ENCODE measurements at places on chromosomes 6 and 20. TPM values are rescaled to one million over a fixed set of nuclear protein-coding genes. Genes with fewer than 3 reads are reported as not detected.

- peaks cover 5% of the 10 kb centered on the region for H3K4me1 ChIP-seq
- H3K27me3 ChIP-seq, result no peaks in the 10 kb centered on the region
- DNase-seq, result no peak
Observed at GRCh38 chr6:137784583-137784982, 82.5 kb upstream of the TNFAIP3 start.

DNA sequence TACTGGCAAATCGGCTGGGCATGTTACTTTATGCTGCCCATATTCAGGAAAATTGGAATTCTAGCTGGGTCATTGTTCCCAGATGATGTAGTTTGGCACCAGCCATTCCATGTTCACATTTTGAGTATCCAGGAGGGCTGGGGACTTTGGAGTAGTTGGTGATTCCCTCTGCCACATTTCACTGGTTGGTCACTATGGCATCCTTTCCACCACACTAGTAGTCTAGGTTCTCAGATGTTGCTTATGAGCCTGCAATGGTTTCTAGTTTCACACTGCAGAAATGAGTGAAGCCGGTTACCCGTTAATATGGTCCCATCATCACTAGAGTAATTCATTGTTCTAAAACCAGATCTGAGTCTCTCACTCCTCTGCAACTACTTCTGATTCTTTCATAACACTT lies 4.6 kb downstream of the PTPN1 start:
- no peak for DNase-seq
- H3K27ac ChIP-seq, result peak overlapping the region; percentile 70
- peaks cover 85% of the 10 kb centered on the region for H3K4me1 ChIP-seq
- H3K4me3 ChIP-seq, result peak overlapping the region; percentile 18

DNA sequence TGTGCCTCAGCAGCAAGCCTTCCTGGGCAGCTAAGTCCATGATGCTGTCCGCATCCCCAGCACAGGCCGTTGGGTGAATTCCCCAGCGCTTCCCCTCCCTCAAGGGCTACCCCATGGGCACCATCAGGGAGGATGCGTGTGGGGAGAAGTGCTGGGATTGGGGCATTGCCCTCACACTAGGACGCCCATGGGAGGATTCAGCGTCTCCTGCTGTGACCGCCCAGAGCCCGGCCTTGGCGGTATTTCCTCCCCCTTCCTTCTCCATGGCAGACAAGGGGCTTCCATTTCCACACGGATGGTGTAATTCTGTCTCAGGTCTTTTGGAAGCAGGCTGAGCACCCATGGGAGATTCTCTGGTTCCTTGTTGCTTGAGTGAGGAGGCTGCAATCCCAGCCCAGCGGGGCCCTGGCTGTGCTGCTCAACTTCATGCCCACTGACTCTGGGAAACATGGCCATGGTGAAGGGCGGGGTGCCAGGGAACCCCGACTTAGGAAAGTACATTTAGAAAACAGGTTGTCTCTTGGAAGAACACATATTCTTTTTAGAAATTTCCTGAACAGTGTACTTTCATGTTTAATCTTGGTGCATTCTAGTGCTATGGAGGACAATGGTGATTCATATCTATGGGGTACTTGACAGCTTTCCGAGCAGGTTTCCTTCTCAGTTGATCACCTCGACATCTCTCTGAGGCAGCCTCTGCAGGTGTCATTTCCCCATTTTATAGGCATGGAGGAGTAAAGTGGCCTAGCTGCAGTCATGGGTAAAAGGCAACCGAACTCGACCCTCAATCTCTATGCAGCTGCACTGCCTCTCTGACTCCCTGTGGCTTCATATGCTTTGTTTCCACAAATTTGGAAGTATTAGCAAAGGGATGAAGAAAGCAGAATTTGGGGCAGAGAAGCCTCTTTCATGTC lies 178.2 kb upstream of the CST7 start:
- H3K27ac ChIP-seq, result no peak overlapping the region
- no peak overlapping the region for H3K4me3 ChIP-seq

GRCh38 chr6:125213939-125214338 lies 60.4 kb downstream of the TPD52L1 start:
- no peak overlapping the region for H3K27ac ChIP-seq
- no peaks in the 10 kb centered on the region for H3K36me3 ChIP-seq
- H3K27me3 ChIP-seq, result peaks cover 8% of the 10 kb centered on the region
- no peak overlapping the region for H3K4me3 ChIP-seq
- no peaks in the 10 kb centered on the region for H3K4me1 ChIP-seq
- no peak for DNase-seq

DNA sequence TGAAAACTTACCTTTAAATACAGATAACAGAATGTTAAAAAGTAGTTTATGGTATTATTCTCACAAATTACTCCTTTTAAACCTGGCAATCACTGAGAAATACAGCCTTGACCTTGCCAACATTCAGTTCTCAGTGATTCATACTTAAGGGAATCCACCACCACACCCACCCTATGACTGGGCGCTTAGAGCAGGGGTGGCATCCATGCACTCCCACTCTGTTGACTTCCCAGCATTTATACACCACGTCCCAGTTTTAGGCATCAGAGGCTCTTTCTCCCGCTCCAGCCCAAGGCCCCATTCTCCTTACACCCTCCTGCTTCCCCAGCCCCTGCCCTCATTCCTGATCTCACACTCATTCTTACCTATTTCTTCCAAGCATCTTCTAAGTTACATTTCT lies 16.3 kb downstream of the TRAF3IP2 start:
- H3K4me3 ChIP-seq, result no peak overlapping the region
- H3K4me1 ChIP-seq, result peaks cover 23% of the 10 kb centered on the region
- no peaks in the 10 kb centered on the region for H3K27me3 ChIP-seq
- H3K36me3 ChIP-seq, result peaks cover 41% of the 10 kb centered on the region
- no peak for DNase-seq

DNA sequence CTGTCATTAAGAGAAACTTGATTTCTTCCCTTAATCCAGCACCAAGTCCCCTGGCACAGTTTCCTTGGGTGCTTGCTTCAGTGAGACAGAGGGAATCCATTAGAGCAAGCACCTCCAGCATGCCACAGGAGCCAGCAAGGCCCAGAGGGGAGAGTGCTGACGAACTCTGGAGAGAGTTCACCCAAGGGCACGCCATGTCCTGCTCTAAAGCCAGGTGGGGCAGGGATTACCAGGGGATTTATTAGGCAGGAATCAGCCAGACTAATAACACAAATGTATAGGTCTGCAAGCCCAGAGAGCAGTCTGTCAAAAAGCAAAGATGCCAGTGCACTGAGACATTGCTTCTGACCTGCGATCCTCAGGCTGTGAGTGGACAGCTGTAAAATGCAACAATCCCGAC lies 155.4 kb upstream of the SYNDIG1 start:
- H3K27me3 ChIP-seq, result peaks cover 18% of the 10 kb centered on the region
- H3K4me3 ChIP-seq, result no peak overlapping the region
- peaks cover 25% of the 10 kb centered on the region for H3K4me1 ChIP-seq

GRCh38 chr6:140845701-140846100 lies 1287.0 kb upstream of the GJE1 start:
- no peak overlapping the region for H3K27ac ChIP-seq
- no peak for DNase-seq
- H3K27me3 ChIP-seq, result no peaks in the 10 kb centered on the region
- H3K4me3 ChIP-seq, result no peak overlapping the region
- H3K4me1 ChIP-seq, result no peaks in the 10 kb centered on the region

DNA sequence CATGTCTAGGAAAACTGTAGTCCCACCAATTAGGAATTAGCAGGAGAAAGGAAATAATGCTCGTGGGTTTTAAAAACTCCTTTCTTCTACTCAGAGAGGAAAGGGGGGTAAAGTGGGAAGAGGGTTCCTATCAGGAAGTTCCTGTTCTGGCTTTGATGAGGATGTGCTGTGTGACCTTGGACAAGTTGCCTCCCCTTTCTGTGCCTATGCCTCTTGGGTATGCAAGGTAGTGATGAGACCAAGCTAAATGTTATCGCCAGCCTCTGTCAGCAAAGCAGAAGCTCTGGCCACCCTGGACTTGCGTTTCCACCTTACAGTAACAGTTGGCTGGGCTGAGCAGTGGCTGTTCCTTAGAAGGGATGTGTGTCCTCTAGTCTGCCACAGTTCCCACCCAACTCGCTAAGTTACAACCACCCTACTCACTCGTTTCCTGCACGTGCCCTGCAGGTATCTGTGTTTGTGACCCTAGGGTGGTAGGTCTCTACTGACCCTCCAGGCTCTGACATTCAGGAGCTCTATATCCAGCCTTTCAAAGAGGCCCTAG lies 110.0 kb downstream of the PREX1 start:
- no peaks in the 10 kb centered on the region for H3K27me3 ChIP-seq
- H3K36me3 ChIP-seq, result peaks cover 87% of the 10 kb centered on the region
- H3K27ac ChIP-seq, result peak overlapping the region; percentile 99
- DNase-seq, result no peak
- H3K4me3 ChIP-seq, result peak overlapping the region; percentile 67
- peaks cover 94% of the 10 kb centered on the region for H3K4me1 ChIP-seq

- no peak overlapping the region for H3K27ac ChIP-seq
- H3K4me3 ChIP-seq, result no peak overlapping the region
- no peak for DNase-seq
- H3K27me3 ChIP-seq, result no peaks in the 10 kb centered on the region
- no peaks in the 10 kb centered on the region for H3K36me3 ChIP-seq
Observed at GRCh38 chr6:72787391-72788031, 165.6 kb downstream of the KCNQ5 start.

GRCh38 chr6:41575598-41575997 lies 29.4 kb downstream of the FOXP4 start:
- no peak for DNase-seq
- no peaks in the 10 kb centered on the region for H3K36me3 ChIP-seq
- peaks cover 4% of the 10 kb centered on the region for H3K27me3 ChIP-seq

- H3K27me3 ChIP-seq, result peaks cover 35% of the 10 kb centered on the region
- no peak overlapping the region for H3K27ac ChIP-seq
- no peak overlapping the region for H3K4me3 ChIP-seq
- H3K4me1 ChIP-seq, result no peaks in the 10 kb centered on the region
- no peaks in the 10 kb centered on the region for H3K36me3 ChIP-seq
Observed at GRCh38 chr6:28618898-28619555, 93.3 kb downstream of the GPX5 start.

DNA sequence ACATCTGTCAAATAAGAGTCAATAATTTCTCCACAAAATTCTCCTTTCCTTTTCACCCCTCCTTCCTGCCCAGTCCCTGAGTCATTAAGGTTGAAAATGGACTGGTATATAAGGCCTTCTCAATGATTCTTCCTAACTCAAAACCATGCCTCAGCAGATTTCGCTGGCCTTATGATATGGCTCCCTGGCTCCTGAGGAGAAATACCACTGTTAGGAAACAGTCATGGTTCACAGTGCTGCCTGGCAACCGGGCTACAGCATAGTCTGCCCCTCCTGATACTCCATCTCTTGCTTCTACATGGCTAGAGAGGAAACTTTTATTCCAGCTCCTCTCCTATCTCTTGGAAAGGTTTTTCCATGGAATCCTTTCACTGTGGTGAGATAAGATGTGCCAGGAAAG lies 4.7 kb downstream of the UBE2J1 start:
- no peak for DNase-seq
- H3K27ac ChIP-seq, result no peak overlapping the region
- H3K36me3 ChIP-seq, result peaks cover 29% of the 10 kb centered on the region
- H3K27me3 ChIP-seq, result no peaks in the 10 kb centered on the region

DNA sequence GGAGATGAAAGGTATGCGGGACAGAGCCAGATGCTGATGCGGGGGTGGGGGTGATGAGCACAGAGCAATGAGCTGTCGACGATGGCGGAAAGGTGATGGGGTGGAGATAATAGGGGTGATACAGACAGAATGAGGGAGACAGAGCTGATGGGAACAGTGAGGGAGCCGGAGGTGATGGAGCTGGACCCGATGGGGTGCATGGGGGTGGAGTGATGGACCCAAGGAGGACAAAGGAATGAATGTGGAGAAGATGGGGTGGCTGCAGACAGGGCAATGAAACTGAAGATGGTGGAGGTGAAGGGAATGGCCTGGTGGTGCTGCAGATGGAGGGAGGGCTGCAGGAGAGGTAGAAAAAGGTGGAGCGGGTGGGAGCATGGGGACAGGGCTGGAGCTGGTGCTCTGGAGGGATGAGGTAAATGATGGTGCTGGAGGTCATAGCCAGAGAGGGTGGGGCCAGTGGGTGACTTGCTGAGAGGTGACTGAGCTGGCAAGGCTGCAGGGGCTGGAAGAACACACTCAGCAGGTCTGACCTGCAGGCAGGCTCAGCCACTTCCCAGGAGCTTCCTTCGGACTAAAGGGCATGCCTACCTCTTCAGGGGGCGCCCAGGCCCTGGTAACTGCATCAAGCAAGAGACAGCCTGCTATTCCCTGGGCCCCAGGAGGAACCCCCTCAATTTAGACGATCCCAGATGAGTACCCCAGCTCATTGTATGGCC lies 6.0 kb upstream of the FOXS1 start:
- H3K36me3 ChIP-seq, result no peaks in the 10 kb centered on the region
- H3K27ac ChIP-seq, result no peak overlapping the region
- peaks cover 13% of the 10 kb centered on the region for H3K27me3 ChIP-seq
- H3K4me1 ChIP-seq, result no peaks in the 10 kb centered on the region
- no peak for DNase-seq

- DNase-seq, result no peak
- H3K27me3 ChIP-seq, result peaks cover 21% of the 10 kb centered on the region
- H3K36me3 ChIP-seq, result no peaks in the 10 kb centered on the region
Observed at GRCh38 chr20:17796091-17796563, 96.4 kb downstream of the BANF2 start.

DNA sequence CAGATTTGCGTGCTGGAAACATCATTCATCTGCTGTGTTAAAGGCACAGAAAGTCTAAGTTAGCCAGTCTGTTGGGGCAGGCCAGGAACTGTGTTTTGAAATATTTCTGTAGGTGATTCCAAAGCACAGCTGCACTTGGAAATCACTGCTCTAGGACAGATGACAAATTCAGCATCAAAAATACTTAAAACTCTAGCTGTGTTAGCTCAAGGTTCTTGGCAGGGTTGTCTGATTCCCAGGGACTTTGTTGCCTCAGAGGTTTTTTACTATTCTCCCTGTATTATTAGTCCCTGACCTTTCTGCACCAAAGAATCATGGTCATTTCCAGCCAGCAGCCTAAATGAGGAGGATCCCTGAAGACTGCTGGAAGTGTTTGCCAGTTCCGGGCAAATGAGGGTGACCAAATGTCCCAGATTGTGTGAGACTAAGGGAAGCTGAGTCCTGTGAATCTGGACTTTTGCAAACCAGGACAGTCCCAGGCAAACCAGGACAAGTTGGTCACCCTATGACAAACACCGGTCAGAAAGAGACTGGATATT lies 84.3 kb upstream of the TMEM30A start:
- peaks cover 7% of the 10 kb centered on the region for H3K27me3 ChIP-seq
- H3K4me3 ChIP-seq, result no peak overlapping the region
- H3K36me3 ChIP-seq, result no peaks in the 10 kb centered on the region
- H3K27ac ChIP-seq, result no peak overlapping the region

DNA sequence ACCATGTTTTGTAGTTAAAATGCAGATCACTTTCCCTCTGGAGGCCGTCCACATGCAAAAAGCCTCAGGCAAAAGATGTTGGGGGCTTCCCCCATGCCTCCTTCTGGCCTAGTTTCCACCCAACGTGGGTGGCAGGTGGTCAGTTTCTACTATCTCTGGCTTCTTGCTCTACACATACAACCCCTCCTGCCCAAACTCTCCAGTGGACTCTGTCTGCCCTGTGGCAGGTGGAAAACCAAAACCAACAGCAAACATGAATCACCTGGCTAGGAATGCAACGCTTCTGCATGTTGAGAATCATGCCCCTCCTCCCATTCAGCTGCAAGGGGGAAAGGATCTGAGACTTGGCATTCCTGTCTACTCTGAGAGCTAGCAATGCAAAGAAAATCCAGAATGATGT lies 94.8 kb downstream of the MBOAT1 start:
- no peak overlapping the region for H3K4me3 ChIP-seq
- DNase-seq, result no peak
- no peak overlapping the region for H3K27ac ChIP-seq
- H3K36me3 ChIP-seq, result peaks cover 7% of the 10 kb centered on the region
- no peaks in the 10 kb centered on the region for H3K27me3 ChIP-seq
- H3K4me1 ChIP-seq, result peaks cover 3% of the 10 kb centered on the region

PFDN6 gene
- total RNA-seq, result 72.0 TPM

DZANK1 gene
- 1.4 TPM for total RNA-seq

ABHD16B gene
- total RNA-seq, result not detected

ADGRF5 gene
- total RNA-seq, result not detected

MYLK2 gene
- 0.89 TPM for total RNA-seq
